ENCODE measurements at places on chromosomes 1 and 21.

- DNase-seq = no peak
Observed at GRCh38 chr1:64323054-64323453, 119.6 kb downstream of the UBE2U start.

DNA sequence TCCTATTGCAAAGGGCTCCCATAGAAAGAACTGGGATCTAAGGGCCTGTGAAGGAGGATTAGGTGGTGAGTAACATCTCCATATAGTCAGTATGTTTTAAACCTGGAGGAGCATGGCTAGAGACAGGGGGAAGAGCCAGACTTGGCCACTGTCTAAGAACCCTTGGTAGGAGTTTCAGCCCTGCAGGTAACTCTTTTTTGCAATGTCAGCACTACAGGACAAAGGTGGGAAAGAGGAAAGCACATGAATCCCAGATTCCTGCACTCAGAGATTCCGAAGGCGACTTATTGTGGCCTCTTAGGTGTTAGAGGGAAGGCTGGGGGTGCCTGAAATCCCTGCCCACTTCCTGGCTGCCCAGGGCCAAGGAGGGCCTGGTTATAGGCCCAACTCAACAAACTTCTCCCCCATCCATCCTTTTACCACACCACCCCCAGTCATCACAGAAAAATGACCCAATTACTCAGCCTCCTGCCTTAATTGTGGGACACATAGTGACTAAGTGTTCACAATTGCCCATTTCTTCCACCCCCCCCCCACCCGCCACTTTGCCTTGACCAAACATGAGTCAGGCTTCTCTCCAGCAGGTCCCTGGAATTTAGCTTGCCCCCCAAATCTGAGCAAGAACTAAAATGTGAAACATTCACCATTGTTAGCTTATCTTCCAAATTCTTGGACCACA, 1.9 kb upstream of the NTNG1 start:
- no peak for DNase-seq

DNA sequence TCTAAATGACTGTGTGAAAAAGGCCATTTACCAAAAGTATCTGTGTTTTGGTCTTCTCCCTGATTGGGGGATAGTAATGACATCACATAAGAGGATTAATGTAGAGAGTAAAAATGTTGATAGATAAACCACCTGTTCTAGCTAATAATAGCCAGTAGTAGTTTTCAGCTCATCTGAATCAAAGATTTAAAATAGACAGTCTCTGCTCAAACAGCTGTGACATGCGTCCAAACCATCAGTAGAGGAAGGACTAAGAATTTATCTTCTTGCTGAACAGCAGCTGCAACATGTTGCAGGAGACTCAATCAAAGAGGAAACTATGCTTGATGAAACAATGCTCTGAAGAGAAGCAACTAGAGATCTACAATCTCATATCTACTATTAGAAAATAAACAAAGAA, 21.4 kb downstream of the TMPRSS15 start:
- DNase-seq = no peak

- no peak for DNase-seq
Observed at GRCh38 chr1:36380782-36381181, 4.9 kb downstream of the STK40 start.

DNA sequence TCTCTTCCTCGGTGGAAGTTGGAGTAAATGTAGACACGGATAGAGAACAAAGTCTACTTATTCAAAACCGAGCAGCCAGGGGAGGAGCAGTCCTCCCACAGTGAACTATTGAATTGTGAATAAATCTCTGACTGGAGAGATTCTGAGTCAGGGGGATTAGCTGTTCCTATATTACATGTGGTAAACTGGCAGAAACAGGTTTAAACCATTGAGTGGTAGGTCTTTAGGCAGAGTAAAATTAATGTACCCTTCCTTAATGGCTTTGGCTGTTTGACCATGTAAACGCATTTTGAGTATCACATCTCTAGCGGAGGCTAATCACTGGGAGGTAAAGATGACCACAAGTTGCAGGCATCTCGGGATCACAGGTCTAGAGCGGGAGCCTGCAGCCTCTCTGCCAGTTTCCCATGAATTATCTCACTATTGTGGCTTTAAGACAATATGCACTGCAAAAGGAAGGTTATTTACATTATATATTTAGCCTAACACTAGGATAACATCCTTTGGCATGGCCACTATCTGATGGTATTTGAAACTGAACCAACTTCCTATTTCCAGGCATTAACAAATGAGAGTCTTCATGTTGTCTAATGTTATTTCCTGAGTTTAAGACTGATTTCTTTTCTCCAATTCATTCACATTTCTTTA, 7.9 kb upstream of the DISC1 start:
- DNase-seq = no peak

DNA sequence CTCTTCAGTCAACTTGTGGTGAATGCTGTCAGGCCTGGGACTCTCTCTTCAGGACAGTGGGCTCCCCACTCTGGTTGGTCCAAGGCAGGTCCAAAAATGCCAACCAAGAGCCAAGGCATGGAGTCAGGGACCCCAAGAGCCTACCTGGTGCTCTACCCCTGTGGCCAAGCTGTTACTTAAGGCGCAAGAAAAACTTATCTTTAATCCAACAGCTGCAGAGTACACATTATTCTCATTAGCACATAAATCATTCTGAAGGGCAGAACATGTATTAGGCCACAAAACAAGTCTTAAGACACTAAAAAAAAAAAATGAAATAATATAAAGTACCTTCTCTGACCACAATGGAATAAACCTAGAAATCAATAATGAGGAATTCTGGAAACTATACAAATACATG, 65.7 kb downstream of the FAF1 start:
- DNase-seq = no peak

- no peak for DNase-seq
Observed at GRCh38 chr1:234781241-234782065, 171.5 kb upstream of the IRF2BP2 start.

GRCh38 chr1:118992868-118993699, 4.9 kb upstream of the TBX15 start:
- DNase-seq = no peak

DNA sequence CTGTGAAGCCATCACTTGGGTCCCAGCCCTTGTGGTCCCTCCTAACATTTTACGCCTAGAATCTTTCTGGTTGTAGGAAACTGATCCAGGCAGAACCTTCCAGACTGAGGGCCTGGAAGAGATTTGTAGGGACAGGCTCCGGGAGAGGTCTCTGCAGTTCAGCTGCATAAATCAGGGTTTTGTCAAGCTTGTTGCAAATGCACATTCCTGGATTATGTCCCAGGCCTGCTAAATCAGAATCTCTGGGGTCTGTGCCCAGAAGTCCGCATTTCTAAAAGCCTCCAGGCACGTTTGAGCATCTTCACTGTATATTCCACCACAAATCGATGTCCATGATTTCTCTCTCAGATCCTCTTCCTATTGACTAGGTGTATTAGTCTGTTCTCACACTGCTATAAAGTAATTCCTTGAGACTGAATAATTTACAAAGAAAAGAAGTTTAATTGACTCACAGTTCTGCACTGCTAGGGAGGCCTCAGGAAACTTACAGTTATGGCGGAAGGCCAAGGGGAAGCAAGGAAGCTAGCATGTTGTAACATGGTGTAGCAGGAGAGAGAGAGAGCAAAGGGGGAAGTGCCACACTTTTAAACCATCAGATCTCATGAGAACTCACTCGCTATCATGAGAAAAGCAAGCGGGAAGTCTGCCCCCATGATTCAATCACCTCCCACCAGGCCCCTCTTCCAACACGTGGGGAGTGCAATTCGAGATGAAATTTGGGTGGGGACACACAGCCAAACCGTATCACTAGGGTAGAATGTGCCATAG, 1.2 kb upstream of the FHAD1 start:
- DNase-seq = no peak

- no peak for DNase-seq
Observed at GRCh38 chr1:52235646-52236045, 93.8 kb downstream of the ZFYVE9 start.

DNA sequence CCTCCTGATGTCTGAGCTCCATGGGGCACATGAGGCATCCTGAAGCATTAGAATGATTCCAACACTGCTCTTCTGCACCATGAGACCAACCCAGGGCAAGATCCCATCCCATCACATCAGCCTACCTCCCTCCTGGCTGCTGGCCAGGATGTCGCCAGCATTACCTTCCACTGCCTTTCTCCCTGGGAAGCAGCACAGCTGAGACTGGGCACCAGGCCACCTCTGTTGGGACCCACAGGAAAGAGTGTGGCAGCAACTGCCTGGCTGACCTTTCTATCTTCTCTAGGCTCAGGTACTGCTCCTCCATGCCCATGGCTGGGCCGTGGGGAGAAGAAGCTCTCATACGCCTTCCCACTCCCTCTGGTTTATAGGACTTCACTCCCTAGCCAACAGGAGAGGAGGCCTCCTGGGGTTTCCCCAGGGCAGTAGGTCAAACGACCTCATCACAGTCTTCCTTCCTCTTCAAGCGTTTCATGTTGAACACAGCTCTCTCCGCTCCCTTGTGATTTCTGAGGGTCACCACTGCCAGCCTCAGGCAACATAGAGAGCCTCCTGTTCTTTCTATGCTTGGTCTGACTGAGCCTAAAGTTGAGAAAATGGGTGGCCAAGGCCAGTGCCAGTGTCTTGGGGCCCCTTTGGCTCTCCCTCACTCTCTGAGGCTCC, 11.1 kb upstream of the RASSF5 start:
- no peak for DNase-seq

GRCh38 chr1:199272139-199272544, 633.3 kb downstream of the PTPRC start:
- DNase-seq = no peak

GRCh38 chr1:145937436-145937835, 10.2 kb upstream of the RBM8A start:
- no peak for DNase-seq

DNA sequence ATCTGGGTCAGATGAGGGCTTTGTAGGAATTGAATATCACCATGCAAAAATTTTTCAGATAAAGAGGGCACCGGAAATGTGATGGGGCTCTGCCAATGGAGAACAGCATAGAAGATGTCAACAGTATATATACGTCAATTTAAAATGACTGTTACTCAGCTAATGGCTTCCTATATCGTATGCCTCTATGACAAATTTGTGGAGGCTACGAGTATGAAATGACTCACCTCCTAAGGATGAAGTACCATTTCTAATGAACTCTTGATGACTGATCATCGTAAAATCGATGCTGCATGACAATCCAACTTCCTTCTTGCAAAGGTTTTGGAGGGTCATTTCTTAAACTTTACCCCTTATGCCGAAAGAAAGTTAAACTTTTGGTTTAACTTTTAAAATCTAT, 450.3 kb upstream of the ZP4 start:
- DNase-seq = no peak

- no peak for DNase-seq
Observed at GRCh38 chr1:41927118-41927517, 8.4 kb upstream of the HIVEP3 start.

GRCh38 chr1:27577504-27578188, 26.3 kb downstream of the AHDC1 start:
- DNase-seq = no peak

- no peak for DNase-seq
Observed at GRCh38 chr1:118785246-118785645, 202.9 kb downstream of the TBX15 start.

GRCh38 chr1:197066719-197067456, at the start of gene F13B:
Gene F13B, minus strand, starts transcription at chr1:197067260. Its CDS starts 37 bp downstream, at chr1:197067223.
- no peak for DNase-seq

DNA sequence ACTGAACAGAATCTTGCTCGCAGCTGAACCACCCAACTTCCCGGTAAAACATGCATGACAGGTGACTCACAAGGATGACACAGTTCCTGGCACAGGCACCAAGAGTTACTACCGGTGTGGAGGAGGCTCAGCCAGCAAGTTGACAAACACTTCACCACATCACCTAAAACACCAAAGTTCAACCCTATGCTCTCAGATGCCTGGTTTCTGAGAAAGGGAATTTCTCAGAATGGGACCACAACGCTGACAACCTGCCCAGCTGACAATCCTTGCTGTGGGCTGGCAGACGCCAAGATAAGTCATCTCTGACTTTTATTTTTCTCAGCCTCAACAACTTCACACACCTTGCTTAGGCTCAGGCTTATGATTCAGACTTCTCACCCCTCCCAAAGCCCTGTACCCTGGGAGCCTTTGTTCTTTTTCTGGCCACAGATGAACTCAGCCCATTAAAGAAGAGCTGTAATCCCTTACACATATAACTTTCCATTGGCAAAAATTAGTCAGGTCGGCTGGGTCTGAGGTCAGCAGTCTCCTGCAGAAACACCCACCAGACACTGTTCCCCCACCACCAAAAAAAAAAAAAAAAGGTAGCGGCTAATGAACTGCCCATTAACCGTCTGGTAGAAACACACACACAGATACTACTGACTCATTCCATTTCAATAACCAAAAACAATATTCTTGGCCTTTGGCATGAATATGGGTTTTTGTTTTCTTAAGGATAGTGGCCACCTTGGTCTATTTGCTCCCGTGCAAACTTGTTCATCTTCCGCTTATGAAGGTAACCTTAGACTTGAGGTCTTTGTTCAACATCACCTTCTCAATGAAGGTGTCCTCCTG, 10.8 kb upstream of the TIAM1 start:
- DNase-seq = peak; percentile 61

DNA sequence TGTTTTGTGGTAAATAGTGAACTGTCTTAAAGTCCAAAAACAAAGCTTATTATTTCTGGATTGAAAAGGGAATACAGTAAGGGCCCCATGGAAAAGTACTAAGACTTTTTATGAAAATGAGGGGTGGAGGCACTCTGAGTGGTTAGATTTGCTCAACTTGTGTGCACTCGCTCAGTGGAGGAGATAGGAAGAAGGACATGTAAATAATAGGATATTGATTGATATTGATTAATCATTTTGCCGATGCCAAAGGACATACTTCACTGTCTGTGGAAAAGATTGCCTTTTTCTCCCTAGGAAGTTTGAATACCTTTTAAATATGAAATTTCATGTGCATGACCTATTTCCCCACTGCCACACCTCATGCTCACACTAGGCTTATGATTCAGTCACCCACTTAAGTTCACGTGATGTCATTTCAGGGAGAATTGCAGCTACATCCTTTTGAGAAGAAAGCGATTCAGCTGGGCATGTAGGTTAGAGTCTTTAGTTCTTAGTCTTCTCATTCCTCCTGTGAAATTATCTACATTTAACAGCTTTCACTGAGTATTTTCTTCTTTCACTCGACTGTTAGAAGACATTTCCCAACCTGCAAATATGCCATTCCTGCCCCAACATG, 5.0 kb downstream of the MTR start:
- no peak for DNase-seq

- DNase-seq = no peak
Observed at GRCh38 chr1:217268058-217268457, 362.8 kb downstream of the GPATCH2 start.

- DNase-seq = no peak
Observed at GRCh38 chr1:180309338-180309737, 79.3 kb downstream of the LHX4 start.

DNA sequence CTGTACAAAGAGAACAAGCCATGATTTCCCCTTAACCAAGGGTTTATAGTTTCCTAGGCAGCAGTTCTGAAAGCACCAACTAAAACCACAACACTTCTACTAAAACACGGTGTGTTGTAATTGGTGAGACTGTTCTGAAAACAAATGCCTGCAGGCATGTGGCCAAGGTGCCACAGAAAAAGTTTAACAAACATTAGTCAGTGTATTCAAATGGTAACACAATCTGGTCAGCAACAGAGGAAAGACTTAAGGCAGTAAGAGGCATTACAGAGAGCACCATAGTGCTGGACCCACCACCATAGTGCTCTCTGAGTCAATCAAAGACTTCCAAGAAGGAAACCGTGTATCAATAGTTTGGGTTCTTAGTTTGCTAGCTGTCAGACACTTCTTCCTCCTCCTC, 16.7 kb downstream of the SNIP1 start:
- no peak for DNase-seq

- no peak for DNase-seq
Observed at GRCh38 chr1:55059302-55060132, 20.2 kb downstream of the PCSK9 start.

All from stimulated activated CD4-positive, alpha-beta T cell treated with anti-CD3 and anti-CD28 coated beads, Interleukin-12 subunit alpha, Interleukin-12 subunit beta, amount 100 ng/mL, for 4 hours (primary cell).